ENCODE measurements at places on chromosomes 11 and 22.

DNA sequence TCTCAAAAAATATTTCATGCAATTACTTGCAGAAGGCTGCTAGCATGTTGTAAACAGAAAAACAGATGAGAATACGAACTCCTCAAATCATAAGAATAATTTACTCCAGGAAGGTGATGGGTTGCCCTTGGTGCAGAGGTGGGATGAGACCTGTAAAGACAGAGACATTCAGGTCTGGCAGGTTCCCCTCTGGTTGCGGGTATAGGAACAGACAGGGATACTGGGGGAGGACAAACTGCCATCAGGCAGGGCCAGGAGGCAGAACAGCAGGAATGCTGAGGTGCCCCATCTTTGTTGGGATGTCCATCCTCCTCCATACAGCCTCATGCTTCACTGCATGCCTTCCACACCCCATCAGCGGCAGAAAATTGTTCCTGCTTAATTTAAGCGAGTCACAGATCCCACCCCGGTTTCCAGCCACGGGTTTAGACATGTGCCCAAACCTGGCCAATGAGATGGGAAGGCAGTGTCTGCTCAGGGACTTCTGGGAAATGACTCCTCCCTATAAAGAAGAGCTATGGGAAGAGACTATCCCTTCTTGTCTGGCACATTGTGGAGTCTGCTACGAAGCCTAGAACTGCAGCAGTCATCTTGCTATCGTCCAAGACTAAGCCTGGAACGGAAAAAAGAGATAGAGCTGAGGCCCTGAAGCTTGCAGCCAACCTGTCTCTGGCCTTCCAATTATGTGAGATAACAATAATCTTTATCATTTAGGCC, 23.1 kb upstream of the IRAG1 start:
- no peak for DNase-seq

DNA sequence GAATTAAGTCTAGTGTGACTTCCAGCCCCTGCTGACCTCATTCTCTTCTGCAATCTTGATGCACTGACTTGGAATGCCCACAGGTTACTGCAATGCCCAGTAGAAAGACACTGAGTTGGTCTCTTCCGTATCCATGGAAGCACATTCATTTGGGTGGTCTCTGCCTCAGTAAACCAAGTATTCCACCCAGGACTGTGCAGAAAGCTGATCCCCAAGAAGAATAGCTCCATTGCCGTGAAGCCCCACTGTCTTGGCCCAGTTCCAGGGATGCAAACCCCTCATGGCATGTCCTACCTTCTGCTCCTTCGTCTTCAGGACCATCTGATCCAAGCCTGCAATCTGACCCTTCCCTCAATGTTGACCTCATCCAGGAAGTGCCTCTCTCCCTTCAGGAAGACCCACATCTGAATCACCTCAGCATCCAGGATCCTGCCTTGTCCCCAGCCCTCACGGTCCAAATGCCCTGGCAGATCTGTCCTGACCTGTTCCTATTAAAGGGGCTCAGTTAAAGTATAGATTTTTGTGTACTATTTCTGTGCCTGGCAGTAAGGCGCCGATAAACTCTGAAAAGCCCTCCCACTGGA, 425.8 kb downstream of the SOX6 start:
- no peak for DNase-seq

DNA sequence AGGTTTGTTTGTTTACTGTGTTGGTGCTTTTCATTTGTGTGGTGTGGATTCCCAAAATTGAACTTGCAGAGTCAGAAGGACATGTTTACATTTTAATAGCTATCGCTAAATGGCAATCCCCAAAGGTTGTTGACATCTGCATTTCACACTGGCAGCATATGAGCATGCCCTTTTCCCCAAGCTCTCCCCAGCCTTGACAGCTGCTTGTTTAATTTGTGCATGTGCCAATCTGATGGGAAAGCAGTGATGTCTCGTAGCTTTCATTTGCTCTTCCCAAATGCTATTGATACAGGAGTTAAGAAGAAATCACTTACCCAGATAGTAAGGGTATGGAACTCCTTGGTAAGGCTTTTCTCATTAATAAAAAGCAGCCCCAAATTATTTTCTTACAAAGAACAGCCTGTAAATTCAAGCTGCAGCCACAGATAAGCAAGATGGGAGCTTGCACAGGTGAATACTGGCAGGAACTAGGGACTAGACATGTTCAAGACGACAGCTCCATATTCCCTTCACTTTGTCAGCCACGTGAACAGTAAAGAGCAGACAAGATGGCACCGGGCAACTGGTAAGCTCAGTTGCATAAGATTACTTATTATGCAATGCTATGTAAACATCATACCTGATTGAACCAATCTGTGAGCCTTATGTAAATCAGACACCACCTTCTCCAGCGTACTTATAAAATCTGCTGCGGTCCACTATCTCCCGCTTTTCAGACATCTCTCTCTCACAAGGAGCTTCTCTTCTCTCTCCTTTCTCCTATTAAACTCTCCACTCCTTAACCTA, 87.4 kb downstream of the IGLL5 start:
- DNase-seq, result no peak

DNA sequence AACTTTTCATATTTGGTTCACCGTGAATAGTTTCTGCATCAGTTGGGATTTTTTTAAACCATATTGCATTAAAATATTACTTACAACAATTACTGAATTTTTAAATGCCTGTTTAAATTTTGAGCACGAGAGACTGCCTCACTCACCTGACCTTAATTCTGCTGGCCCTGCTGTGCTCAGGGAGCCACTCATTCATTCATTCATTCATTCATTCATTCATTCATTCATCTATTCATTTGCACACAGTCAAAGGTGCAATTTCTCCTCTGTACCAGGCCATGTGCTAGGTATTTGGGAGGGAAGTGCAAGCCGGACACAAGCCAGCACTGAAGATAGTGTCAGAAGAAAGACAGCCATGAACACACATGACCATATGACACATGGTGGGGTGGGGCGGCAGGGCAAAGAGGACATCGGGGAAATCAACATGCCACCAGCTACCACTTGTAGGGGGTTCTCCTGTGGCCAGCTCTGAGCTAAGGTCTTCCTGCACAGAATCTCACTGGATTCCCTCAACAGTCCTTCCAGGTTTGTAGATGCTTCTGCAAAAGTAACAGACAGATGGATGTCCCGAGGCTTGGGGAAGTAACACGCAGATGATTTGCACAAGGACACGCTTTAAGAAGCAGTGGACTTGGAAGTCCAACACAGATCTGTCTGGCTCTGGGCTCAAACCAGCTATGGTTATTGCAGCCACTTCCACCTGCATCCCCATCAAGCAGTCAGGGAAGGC, 568 bp upstream of the CSF2RB start:
- DNase-seq, result no peak
